ENCODE measurements at places on chromosomes 16 and 17.

GRCh38 chr17:63423963-63424362 lies 22.1 kb downstream of the CYB561 start:
- DNase-seq: no peak

DNA sequence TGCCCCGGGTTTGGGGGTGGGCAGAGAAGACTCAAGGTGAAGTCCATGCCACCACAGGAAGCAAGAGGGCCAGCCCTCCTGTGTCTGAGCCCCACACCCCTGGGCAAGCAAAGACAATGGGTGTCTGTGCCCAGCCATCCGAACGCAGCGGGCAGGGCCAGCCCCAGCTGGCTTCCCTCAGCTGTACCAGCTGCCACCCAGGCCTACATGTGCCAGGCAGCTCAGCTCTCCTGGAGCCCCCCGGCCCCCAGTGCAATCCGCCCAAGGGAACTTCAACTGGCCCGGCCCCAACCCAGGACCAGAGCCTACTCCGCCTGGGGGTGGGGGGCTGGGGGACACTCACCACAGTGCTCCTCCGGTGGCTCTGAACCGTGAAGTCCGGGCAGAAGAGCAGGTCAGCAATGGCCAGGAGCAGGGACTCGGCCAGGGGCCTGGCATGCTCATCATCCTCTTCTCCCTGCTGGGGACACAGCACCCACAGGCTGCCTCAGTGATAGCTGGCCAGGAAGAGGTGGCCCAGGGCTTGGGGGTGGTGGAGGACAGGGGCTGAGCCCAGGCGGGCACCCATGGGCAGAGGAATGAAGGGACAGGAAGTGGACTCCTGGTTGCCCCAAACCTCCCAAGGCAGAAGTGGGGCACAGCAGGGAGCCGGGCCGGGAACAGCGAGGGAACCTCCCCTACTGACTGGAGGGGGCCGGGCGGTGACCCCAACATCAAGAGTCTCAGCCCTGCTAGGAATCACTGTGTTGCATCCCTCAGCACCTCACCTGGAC lies 9.8 kb downstream of the HID1 start:
- no peak for DNase-seq

GRCh38 chr17:35780950-35781349 lies 14.5 kb downstream of the MMP28 start:
- DNase-seq: no peak

DNA sequence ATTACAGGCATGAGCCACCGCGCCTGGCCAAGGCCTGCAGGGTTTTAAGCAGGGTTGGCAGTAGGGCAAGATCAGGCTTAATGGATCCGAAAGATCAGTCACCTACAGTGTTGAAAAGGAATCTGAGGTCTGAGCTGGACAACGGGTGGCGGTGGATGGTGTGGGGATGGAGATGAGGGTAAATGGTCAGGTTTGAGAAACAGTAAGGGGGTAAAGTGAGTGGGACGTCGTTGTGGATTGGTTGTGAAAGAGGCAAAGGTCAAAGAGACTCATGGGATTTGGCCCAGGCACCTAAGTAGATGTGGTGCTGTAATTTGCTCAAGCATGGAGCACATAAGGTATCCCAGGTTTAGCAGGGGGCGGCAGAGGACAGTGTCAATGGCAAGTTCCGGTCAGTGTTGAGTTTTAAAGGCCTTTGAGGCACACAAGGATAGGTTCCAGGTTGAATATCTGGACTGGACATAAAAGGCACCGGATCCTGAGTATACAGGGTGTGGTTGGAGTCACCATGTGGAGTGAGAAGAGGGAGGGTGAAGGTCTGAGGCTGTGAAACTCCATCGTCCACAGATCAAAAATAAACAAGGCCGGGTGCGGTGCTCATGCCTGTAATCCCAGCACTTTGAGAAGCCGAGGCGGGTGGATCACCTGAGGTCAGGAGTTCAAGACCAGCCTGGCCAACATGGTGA lies 1.1 kb upstream of the SLC16A5 start:
- DNase-seq: no peak

GRCh38 chr16:3295783-3296182 lies 9.4 kb downstream of the TIGD7 start:
- no peak for DNase-seq

DNA sequence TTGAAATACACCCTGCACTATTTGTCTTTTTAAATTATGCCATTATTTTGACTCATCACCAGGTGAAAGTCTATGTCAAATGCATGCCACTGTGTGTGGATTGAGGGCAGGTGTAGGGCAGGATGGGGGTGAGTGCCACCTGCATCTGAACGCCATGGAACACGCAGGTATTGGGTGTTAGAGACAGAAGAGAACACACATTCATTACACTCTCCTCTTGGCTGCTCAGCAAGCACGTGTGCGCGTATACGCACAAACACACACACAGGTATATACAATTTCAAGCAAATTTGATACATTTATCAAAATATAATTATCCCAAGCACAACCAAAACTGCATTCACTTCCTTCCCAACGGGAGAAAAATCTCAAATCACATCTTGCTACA lies 268.9 kb downstream of the NTN1 start:
- no peak for DNase-seq

GRCh38 chr16:86228713-86229112 lies 281.6 kb upstream of the FOXF1 start:
- DNase-seq: no peak

DNA sequence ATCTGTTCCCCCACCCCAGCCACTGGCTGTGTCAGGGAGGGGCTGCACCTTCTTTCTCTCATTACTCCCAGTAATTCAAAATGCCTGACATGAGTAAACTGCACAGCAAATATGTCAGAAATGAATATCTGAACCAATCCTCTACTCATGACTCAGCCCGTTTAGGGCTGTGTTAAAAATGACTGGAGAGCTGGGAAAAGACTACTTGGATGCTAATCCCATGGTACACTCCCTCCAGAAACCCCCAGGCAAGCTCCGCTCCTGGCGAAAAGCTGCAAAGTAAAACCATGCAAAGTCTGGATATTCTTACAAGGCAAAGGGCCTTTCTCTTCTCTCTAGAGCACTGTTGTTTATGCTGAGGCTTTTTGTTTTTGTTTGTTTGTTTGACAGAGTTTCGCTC lies 448.1 kb upstream of the DYNLRB2 start:
- no peak for DNase-seq

- DNase-seq: peak; percentile 12
Observed at GRCh38 chr17:40646791-40647623, 611 bp downstream of the SMARCE1 start.

DNA sequence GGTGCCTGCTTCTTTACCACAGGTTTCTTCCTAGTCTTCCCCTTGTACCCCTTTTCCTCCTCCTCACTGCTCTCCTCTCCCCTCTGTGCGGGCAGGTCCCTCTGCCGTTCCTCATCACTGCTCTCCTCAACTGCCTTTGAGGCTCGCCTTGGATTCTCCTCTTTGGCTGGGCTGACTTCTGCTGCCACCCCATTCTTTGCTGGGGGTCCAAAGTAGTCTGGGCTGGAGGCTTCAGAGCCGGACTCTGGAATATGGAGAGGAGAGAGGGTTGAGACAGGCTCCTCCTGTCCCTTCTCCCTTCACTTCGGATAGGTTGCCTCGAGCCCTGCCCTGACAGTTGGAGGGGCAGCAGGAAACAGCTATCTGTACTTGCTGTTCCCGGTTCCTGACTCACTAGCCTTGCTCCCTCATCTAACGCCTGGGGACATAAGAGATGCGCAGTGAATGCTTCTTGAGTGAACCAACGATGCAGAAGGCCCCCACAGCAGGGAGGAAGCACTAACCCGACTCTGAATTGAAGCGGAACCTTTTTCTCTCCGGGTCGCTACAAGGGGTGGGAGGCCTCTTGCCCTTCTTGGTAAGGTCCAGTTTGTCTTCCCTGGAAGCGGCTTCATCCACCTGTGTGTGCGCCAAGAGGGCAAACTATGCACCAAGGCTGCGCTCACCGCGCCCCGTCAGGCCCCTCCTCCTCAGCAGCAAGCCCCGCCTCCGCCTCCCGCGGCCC lies 655 bp downstream of the HIRIP3 start:
- DNase-seq: peak; percentile 75

- no peak for DNase-seq
Observed at GRCh38 chr17:38464251-38464722, 36.0 kb downstream of the ARHGAP23 start.

DNA sequence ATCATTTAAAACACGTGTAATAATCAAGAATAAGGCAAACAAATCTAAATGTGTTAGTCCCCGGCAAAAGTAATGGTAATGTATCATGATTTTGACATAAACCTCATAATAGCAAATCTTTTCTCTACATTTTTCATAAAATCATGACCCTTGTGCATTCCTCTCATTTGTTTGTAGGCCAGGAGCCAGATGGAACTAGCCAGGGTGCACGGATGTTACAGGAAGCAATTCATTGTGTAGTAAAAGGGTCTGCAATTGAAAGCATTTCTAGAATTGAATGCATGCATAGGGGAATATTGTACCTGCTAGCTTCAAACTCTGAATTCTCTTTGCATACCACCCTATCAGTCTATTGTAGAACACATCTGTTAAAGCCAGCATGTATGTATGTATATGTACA lies 66.6 kb downstream of the CNTNAP4 start:
- DNase-seq: no peak

DNA sequence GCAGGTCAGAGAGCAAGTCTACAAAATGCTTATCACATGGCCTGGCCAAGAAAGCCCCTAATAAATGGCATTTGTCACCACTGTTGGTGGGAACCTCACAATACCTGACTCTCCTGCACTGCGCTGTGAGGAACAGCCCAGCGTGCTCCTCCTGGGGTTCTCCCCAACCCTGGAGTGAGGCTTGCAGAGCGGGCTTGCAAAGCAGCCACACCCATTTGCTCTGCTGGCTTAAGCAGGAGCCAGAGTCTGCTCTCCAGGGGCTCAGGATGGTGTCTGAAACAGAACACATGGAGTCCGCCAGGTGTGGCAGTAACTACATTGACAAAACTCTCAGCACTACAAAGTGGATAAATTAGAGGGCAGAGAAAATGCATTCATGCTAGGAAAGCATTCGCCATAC lies 331.0 kb upstream of the CCL2 start:
- DNase-seq: no peak

DNA sequence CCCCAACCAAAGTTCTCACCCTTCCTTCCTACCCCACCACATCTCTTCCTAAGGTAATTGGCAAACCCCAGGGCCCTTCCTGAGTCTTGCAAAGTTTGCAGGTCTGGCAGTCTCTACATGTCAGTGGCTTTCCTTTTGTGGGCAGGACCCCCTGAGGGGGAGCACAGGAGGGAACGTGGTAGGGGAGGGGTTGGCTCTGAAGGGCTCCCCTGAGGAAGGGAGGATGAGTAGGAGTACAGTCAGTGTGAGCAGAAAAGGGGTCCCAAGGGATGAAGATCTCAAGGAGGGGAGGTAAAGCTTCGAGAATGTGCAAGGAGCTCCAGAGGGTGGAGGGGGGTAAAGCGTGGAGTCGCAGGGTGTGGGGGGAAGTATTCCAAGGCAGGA lies 206.9 kb downstream of the RAB11FIP4 start:
- DNase-seq: no peak

DNA sequence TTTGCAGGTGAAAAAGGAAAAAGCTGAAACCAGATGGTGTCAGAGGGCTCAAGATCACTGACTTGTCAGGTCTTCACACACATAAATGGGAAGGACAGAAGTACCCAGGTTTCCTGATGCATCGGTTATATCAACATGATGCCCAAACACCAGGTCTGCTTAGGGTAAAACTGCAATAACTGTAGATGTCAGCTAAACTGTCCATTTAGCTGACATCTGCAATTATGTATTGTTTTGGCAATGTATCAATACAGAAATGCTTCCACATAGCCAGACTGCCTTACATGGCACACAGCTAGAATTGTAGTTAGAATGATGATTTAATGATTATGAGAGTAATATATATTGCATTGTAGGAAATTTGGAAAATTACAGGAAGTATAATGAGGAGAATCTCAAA lies 5.0 kb downstream of the ACSM3 start:
- DNase-seq: no peak
